Neuronal stem cell (in vitro differentiated cells): ENCODE measurements at places on chromosomes 1 and 21.

GRCh38 chr1:8113262-8114220 lies 87.4 kb upstream of the ERRFI1 start:
- DNase-seq: no peak

GRCh38 chr1:69528376-69528775 lies 39.3 kb upstream of the LRRC7 start:
- no peak for DNase-seq

DNA sequence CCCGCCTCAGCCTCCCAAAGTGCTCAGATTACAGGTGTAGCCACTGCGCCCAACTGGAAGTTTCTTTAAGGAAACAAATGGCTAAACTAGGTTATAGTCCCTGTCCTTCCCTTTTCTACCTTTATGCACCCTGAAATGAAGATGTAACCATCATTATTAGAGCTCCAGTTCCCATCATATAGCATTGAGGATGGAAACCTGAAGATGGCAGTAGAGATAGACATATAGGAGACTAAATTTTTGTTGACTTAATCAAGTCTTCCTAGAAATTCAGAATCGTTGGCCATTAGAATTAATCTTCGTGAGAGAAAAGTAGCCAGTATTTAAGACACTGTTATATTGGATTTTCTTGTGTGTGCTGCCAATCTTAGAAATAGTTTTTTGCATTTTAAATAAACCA lies 1016.3 kb upstream of the NCAM2 start:
- no peak for DNase-seq

- DNase-seq: no peak
Observed at GRCh38 chr1:40094466-40095110, 2.5 kb downstream of the PPT1 start.

DNA sequence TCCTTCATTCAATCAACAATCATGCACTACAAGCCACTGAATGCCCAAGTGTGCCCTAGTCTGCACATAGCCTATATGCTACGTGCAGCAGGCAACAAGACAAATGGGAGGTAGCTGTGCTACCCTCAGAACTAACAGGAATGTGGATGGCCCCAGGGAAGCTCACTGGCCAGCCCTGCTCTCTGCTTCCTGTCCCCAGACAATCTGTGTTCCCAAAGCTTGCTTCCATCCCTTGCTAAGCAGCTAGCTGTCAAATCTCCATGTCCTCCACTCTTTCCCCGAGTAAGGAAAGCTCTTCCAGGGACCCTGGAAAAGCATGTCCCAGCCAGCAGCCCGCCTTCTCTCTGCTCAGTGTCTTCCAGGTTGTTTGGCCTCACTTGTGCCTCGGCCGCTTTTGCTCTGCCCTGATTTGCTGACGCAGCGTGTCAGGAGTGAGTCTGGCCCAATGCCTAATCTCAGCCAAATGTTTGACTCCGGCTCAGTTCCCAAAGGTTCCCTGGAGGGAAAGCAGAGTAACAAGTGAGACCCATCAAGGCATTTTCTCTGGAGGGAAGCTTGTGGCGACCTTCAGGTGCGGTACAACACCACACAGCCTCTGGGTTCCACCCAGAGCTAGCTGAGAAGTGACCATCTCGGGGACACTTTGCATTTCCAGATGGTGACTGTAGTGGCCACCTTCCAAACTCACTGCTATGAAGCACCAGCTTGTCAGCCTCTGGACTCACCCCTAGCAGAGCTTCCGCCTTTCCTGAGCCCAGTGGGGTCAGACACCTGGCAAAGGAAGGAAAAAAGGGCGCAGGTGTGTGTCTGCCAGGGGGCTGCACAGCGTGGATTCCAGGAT lies 243.4 kb downstream of the RHOU start:
- no peak for DNase-seq

- DNase-seq: no peak
Observed at GRCh38 chr1:225909477-225909876, 14.6 kb downstream of the PYCR2 start.

GRCh38 chr1:146036241-146036964 lies 14.9 kb upstream of the HJV start:
- peak; percentile 59 for DNase-seq

- no peak for DNase-seq
Observed at GRCh38 chr1:159311679-159312078, 9.5 kb downstream of the FCER1A start.
